BE2C (cell line): ENCODE measurements at places on chromosomes 2 and 18.

- no peak for DNase-seq
These were observed 86.0 kb downstream of the SPP2 start for GRCh38 chr2:234136461-234136860.

GRCh38 chr2:60556175-60556574, 2.7 kb upstream of the BCL11A start:
- DNase-seq: no peak

- DNase-seq: no peak
These were observed 537.9 kb downstream of the EPHA4 start for GRCh38 chr2:221034026-221034701.

DNA sequence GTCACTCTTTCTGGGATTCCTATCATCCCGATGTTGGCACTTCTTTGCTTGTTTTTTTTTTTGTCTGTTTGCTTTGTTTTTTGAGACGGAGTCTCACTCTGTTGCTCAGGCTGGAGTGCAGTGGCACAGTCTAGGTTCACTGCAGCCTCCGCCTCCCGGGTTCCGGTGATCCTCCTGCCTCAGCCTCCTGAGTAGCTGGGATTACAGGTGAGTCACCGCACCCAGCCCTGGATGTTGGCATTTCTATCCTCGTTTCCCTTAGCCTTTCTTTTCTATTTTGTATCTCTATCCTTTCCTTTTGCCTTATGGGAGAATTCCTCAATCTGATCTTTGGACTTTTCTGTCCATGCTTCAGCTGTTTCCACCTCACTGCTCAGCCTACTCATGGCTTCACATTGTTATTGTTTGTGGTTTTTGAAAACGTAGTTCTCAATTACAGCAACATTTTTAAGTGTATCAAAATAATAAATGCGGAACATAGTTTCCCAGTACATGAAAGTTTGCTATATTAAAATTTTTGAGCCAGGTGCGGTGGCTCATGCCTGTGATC, 62.1 kb upstream of the ZNF516 start:
- DNase-seq: no peak

DNA sequence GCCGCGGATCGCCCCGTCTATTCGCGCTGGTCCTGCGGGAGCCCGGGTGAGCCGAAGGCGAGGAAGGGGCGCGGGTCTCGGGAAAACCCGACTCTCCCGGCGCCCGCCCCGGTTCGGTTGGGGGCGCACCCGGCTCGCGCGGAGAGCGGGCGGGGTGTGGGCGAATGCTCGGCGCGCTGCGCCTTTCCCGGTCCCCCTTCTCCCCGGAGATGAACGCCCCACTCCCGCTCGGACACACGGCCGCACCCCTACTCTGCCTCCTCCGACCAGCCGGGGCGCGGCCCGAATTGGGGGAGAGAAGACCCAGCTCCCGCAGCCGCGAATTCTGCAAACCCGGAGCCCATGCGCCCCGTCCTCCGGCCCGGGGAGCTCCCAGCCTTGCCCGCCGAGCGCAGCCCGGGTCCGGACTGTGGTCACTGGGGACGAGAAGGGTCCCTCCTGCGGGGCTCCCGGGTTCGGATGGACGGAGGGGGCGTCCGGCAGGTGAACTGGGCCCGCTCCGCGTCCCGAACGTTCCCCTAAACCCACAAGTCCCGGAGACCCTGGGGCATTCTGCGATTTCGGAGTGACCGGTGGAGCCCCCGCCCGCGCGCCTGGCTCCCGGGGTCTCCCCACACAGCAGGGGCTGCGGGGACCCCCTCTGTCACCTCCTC, 734 bp downstream of the KCNG2 start:
- DNase-seq: no peak

- DNase-seq: no peak
These were observed 198.5 kb upstream of the SMIM21 start for GRCh38 chr18:75625966-75626365.

DNA sequence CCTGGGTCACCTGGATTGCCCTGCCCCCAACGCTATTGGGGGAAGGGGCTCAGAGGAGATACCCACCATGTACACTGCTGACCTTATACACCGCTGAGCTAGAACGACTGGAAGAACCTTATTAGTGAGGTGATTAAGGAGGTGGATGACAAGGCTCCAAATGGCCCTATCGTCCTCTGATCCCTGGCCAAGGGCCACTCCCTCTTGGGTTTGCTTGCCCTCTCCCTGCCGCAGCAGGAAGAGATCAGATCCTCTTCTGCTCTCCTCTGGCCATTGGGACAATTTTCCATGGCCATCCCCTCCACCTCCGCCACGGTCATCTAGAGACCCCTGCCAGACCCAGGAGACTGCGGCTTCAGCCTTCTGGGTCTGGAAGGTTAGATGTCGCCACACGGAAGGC, 1.2 kb downstream of the ZNF514 start:
- DNase-seq: no peak

DNA sequence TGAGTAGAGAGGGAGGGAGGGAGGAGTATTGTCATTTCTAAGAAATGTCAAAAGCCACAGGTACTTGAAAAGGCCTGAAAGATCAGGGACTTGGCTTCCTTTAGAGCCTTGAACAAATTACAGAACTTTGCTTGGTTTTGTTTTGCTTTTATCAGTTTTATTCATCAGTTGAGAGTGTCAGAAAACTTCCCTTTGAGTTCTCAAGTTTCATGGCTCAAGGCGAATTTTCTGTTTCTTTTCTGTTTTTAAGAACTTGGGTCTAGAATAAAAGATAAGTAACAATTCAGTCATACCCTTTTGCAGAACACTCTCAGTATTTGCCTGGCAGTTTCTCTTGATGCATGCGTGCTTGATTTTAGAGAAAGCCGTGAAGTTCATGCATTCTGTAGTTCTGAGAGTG, 531.9 kb downstream of the PARD3B start:
- DNase-seq: no peak

DNA sequence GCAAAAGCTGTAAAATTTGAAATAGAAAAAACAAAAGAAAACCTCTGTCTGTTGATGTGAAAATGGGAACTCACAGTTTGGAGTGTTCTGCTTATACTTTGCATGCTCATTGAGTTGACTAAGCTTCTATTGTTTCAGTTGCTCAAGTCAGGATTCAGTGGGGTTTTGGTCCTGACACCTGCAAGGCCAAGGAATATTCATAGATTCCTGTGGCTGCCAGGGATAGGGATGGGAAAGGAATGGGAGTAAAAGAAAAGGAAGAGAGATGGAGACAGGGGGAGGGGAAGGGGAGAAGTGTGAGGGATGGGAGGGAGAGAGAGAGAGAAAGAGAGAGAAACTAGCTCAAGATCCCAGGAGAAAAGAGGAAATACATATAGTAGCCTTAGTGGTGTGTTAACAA, 1.3 kb downstream of the CPS1 start:
- no peak for DNase-seq

DNA sequence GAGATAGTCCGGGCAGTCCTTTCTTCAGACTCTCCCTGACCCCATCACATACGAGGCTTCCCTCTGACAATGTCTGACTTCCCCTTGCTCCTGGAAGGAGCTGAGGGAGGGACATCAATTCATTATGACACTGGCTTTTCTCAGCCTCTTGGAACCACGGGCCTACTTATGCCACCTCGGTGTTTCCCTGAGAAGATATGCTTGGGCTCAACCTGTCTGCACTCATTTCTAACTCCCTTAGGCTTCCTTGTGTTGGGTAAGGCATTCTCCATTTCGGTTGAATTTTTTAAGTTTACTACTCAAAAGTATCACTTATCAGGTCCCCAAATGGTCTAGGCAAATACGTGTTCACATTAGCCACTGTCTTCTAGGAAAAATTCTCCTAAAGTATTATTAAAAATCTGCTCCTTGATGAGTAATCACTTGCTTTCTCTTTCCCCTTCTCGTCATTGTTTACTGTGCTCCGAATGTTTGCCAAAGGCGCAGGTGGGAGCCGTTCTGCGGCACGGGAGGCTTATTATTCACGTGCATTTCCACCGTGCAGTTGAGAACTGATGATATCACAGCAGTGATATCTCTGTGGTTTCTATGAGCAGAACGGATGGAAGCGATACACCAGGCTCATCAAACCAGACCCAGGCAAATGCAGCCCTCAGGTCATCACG, 33.1 kb downstream of the ARL4C start:
- peak; percentile 52 for DNase-seq

DNA sequence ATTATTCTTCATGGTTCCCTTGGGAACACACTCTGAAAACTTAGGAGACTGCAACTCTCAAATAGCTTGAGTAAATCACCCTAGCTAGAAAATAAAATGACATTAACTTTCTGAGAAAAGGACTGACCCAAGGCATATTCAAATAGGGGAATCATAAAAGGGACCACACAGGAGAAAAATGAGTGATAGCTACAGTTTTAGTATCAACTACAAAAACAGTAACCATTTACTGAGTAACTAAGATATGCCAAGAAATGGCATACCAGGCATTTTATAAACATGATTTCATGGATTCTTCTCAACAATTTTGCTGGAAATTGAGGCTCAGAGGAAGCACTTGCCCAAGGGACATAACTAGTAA, 84.5 kb downstream of the AFF3 start:
- no peak for DNase-seq

GRCh38 chr2:138122891-138123290, 158.6 kb downstream of the HNMT start:
- DNase-seq: no peak

- no peak for DNase-seq
These were observed 5.5 kb downstream of the ASAP2 start for GRCh38 chr2:9212010-9212635.

GRCh38 chr18:12001421-12001820, 20.1 kb downstream of the IMPA2 start:
- DNase-seq: no peak

DNA sequence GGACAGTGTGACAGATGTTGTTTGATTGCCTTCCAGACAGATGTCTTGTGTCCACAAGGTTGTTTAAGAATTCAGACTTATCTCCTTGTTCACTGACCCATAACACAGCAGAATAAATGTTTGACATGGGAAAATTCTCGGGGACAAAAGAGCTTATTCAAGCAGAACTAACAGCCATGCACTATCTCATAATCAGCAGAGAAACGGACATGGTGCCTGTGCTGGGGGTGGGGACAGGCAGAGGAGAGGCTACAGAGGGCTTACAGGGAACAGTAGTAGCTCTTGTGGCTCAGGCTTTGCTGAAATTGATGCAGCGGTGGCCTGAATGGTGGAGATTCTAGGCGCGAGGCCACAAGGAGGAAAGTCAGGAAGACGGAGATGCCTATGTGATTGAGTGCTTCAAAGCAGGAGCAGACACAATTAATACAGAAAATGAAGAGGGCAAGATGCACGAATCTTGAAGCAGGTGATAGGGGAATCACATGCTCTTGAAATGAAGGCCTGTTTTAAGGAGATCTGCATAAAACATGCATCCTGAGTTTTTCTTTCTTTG, 62.0 kb upstream of the CAB39 start:
- peak; percentile 56 for DNase-seq

- no peak for DNase-seq
These were observed 437.4 kb downstream of the EPHA4 start for GRCh38 chr2:221134718-221135117.

- no peak for DNase-seq
These were observed 276.4 kb downstream of the TGIF1 start for GRCh38 chr18:3726238-3726951.

GRCh38 chr2:43111788-43112554, 114.4 kb downstream of the ZFP36L2 start:
- DNase-seq: no peak

DNA sequence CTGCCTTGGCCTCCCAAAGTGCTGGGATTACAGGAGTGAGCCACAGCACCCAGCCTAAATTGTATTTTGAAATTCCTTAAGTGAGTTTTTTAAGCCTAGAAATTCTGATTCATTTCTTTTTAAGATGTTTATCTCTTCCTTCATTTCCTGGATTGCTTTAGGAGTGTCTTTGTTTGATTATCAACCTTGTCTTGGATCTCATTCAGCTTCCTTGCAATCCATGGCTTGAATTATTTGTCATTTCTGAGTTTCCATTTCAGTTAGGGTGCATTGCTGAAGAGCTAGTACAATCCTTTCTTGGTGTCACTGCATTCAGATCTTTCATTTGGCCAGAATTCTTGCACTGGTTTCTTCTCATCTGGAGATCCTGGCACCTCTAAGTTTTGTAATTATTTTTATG, 606.4 kb upstream of the ZNF804A start:
- no peak for DNase-seq

DNA sequence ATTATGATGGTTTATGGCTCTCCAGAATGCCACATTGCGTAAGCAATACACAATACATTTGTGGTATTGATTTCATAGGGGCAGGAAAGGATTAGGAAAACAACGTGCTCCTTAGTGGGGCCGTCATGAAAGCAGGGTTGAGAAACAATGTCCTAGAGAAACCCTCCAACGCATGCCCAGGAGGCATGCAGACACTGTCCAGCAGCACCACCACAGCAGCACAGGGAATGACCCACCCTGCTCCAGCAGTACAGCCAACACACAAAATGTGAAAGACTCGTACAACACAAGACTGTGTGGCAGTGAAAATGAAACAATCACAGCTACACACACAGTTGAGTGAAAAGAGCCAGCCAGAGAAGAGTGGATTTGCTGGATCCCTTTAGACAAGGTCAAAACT, 66.3 kb downstream of the FAM168B start:
- no peak for DNase-seq

DNA sequence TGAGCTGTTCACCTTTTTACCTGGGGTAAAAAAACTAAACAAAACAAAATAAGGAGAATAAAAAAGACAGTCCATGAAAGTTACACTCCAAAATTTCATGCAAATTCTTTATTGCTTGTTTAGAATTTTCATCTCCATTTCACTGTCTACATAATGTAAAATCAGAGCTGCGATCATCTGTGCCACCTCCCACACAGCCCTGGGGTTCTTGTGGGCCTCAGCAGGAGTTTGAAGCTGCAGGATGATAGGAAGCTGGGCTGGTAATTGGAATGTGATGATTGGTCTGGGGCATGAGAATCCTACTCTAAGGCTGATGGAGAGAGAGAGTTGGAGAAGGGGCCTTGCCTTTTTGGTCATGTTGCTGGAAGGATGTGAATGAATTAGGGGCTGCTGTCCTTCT, 4.2 kb upstream of the LHCGR start:
- no peak for DNase-seq

DNA sequence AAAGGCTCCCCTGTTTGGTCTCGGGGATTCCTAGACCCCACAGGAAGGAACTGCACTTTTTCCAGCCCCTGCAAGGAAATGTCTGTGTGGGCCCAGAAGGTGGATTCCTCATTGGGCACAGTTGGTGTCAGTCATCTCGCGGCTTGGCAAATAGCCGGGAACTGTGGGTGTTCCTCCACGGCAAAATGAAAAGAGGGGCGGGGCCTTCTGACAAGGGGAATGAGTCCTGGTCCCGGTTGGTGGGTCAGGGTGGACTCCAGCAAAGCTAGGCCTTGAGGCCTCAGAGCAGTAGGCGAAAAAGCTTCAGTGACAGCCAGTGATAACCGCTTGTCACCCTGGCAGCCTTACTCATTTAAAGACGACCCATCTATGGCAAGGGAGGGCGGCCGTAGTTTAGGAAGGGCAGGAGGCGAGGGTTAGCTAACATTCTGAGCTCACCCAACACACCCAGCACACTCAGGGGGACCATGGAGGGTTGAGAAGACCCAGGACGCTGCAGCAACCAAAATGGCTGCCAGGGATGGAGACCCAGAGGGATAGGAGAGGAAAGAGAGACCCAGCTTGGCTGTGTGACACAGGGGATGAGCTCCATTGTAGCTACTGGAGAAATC, 16.5 kb downstream of the SLC4A3 start:
- no peak for DNase-seq

- DNase-seq: no peak
These were observed 29.8 kb upstream of the SCN1A start for GRCh38 chr2:166157578-166157977.
